ENCODE measurements at places on chromosomes 1 and 21.

DNA sequence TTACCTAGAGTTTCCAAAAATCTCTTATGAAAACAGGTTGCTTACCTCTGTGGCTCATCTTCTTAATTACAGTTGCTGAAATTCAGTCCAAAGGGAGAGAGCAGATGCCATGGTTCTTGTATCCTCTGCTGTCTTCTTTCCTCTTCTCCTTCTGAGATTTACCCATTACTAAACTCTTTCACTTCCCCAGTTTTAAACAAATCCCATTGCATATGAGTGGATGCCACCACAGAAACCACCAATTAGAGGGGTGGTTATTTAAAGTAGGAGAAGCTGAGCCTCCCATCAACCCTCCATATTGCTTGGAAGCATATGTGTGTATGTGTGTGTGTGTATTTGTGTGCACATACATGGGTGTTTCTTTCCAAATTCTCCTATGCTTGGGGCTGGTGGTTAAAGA is 128.5 kb upstream of the KCNK1 start:
- no peak for DNase-seq

DNA sequence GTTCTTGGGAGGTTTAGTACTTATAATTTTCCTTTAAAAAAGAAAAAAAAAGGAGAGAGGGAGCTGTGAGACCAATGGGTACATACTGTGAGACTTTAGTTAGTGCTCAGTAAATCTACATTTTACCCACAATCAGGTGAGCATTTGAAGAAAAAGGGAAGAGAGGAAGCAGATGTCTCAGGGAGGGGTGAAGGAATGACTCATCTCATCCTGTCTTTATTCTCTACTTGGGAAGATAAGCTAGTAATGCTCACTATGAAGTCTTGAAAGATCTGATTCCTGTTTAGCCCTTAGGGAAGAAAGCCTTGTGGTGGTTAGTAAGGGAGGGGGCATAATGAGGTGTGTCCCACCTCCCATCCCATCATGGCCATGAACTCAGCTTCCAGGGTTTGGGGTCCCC is 112.6 kb downstream of the PLD5 start:
- DNase-seq = no peak

DNA sequence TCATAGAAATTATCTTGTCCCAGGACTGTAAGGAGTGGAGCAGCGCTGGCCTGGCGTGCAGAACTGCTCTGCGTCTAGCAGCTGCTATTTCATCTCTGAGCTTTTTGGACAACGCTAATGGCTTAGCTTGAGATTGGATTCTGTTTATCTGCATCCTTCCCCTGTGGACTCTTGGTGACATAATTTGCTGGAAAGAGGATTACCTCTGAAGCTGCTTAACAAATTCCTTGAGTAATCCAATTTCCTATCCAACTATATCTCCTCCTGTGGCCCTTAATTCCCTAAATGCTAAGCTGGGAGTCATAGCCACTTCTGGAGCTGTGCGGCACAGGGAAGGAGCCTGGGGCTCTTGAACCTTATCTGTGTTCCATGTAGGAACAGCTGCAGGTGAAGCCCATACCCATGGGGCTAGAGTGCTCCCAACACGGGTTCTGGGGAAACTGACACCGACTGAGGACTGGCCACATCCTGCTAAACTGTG is 43.2 kb downstream of the IL6R start:
- DNase-seq = no peak

DNA sequence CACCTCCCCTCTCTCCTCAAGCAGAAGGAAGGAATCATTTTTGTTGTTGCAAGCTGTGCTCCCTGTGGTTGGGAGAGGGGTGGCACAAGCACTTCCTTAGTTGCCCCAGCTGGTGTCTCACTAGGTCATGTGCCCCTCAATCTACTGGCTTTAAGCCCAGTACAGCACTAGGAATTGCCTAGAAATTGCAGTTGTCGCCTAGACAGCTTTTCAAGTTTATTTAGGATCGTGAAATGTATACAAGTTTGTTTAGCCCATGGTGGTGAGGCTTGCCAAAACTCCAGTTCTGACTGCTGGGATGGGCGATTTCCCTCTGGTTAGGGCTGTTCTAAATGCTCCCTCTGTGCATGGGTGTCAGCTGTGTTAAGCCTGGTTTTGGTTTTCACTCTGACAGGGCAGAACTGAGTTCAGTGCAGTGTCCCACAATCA is 126.8 kb upstream of the ZNF644 start:
- DNase-seq = no peak

- DNase-seq = no peak
Measured at GRCh38 chr1:55584526-55585401, 369.6 kb upstream of the USP24 start.

DNA sequence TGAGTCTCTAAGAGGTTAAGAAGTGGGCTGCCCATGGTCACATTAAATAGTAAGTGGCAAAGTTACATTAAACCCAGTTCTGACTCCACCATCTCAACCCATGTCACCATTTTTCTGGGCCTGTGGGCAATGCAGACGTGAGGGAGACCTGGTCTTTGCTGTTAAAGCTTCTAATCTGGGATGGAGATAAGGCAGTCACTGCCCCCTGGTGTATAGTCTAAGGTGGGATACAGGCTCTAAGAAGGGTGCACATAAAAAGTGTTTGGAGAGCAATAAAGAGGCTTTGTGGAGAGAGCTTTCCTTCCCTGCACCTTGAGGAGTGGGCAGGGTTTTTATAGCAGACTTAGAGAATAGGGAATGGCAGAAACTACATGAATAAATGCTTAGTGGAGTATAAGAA is 141.3 kb downstream of the ROR1 start:
- no peak for DNase-seq

DNA sequence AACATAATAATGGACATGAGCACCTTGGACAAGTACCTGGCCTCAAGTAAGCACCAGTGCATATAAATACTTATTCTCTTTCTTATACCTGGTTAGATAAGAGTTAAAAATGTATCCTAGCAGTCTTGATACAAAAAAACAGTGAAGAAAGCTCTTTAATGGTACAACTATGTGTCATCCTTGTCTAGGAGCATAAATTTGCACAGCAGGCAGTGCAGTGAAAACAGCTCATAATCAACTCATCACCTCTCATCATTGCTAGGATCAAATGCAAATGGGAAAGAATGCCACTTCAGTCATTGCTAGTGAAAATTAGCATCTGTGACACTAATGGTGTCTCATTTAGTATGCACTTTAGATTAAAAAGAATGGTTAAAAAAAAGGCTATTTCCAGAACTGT is 7.6 kb downstream of the SAMSN1 start:
- DNase-seq = no peak

DNA sequence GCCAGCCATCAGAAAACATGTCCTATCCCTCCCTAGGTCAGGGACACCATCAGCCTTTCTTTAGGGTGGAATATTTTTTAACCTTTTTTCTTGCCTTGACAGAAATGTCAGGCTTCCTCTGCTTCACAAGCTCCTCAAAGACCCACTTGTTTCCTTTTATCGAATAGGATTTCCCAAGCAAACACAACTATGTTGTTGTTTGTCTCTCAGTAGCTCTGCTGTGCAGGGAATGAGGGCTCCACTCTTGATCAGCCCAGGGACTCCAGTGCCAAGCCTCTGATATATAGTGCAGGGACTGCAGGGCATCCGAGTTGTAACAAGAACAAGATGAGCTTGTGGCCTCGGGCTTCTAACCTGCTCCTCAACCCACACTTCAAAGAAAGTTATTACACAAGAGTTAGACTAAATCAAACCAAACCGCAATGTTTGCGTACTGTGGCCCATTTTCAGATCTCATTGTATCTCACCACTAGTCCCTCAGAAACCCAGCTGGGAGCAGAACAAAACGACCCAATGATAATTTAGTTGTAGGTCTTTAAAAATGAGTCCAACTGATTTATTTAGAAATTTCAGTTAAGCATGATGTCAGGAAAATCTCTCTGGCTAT is 108.1 kb downstream of the ATG4C start:
- DNase-seq = no peak

GRCh38 chr1:28981210-28981609 is 66.8 kb downstream of the EPB41 start:
- DNase-seq = no peak

All from activated T-cell treated with anti-CD3 and anti-CD28 coated beads, Interleukin-2, amount 50 U/mL, for 4 hours (primary cell).